Tongue (tissue), 3 donors: ENCODE measurements at places on chromosomes 4 and X. TPM values are rescaled to one million over a fixed set of nuclear protein-coding genes. Genes with fewer than 3 reads are reported as not detected.

RPS3A gene
- total RNA-seq: 4,257 TPM

CFAP99 gene
- not detected for total RNA-seq

HSFX4 gene
- total RNA-seq: not detected

HELT gene
- total RNA-seq: not detected

JAKMIP1 gene
- total RNA-seq: not detected

HTR2C gene
- not detected for total RNA-seq

CFAP47 gene
- 0.10 TPM for total RNA-seq

GABRQ gene
- 1.0 TPM for total RNA-seq

RAB9A gene
- total RNA-seq: 37.2 TPM

RS1 gene
- not detected for total RNA-seq

RAB28 gene
- total RNA-seq: 18.4 TPM

HERC3 gene
- total RNA-seq: 51.9 TPM

SAP30 gene
- total RNA-seq: 21.1 TPM

DAPP1 gene
- 10.5 TPM for total RNA-seq

PPM1K gene
- total RNA-seq: 46.5 TPM

PDGFRA gene
- 138 TPM for total RNA-seq

GAGE12D gene
- not detected for total RNA-seq

DCUN1D4 gene
- total RNA-seq: 32.8 TPM

ANXA5 gene
- 198 TPM for total RNA-seq

IL2 gene
- total RNA-seq: not detected

TLR1 gene
- total RNA-seq: 7.7 TPM

SYP gene
- total RNA-seq: 1.1 TPM

SMIM43 gene
- total RNA-seq: 4.1 TPM

SUPT20HL2 gene
- not detected for total RNA-seq

HMX1 gene
- not detected for total RNA-seq

SLC38A5 gene
- total RNA-seq: 3.7 TPM

PRSS48 gene
- total RNA-seq: not detected

SASH3 gene
- 1.5 TPM for total RNA-seq
